Stimulated activated CD8-positive, alpha-beta memory T cell treated with anti-CD3 and anti-CD28 coated beads, Interleukin-15, amount 100 ng/mL, for 4 hours (primary cell): ENCODE measurements at places on chromosomes 7 and 10.

DNA sequence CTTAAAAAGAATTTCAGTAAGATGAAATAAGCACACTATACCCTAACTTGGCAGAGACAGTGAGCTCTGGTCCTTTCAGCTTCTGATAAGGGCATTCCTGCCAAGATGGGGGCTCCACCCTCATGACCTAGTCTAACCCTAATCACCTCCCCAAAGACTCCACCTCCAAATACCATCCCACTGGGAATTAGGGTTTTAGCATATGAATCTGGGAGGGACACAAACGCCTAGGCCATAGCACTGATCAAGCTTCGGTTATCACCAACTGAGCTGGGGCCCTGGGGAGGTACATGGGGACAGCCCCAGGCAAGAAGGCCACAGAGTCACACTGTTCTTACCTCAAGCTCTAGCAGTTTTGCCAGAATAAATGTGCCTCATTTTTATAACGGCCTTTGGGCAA lies 31.4 kb downstream of the PALS2 start:
- no peak for DNase-seq

- DNase-seq: no peak
These were observed 31.6 kb downstream of the ST7 start for GRCh38 chr7:116984917-116985316.

DNA sequence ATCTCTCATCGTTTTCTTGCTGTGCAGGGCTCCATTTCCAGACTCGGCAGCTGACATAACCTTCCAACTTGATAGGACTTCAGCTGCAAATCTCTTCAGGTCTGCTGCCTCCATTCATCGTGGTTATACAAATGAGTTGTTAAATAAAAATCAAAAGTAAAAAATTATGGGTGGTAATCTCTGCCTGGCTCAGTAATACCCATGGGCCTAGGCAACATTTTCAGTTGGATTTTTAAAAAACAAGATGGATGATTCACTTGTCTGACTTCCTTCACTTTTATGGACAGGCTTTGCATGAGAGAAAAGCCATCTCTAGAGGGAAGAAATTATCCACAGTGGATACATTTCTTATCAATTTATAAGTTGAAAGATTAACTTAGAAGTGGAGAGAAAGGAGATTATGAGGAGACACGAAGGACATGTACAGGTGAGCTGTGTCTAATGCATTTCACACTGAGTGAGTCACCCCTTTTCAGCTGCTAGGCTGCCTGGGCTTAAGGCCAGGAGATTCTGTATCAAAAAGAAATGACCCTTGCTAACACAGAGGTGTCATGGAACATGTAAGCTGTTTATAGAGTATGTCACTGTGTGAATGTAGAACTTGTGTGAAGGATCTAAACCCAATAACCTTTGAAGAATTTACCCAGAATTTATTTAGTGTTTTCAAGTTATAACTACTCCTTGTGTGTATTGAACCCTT lies 495.1 kb downstream of the AUTS2 start:
- DNase-seq: no peak

GRCh38 chr10:92690915-92691590 lies 1.3 kb downstream of the HHEX start:
- DNase-seq: no peak

DNA sequence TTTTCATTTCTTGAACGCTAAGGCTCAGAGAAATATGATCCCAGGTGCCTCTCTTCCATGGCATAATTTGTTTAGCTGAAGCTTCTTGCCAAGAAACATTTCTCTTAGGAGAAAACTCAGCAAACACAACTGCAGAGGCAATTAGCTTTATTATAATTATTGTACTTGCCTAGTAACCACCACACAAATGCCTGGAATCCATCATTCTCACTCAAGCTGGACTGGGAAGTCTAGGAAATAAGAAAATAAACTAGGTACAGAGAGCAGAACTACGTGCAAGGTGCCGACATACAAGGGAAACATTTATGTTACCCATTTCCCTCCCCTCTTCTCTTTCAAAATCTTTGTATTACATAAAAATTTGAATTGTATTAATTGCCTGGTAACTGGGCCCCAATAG lies 15.1 kb downstream of the SLC35B4 start:
- DNase-seq: no peak
